ENCODE measurements at places on chromosomes 6 and 20. TPM values are rescaled to one million over a fixed set of nuclear protein-coding genes. Genes with fewer than 3 reads are reported as not detected.
A peak's percentile ranks its signal among the peaks of the same experiment; 100 is the strongest.

DNA sequence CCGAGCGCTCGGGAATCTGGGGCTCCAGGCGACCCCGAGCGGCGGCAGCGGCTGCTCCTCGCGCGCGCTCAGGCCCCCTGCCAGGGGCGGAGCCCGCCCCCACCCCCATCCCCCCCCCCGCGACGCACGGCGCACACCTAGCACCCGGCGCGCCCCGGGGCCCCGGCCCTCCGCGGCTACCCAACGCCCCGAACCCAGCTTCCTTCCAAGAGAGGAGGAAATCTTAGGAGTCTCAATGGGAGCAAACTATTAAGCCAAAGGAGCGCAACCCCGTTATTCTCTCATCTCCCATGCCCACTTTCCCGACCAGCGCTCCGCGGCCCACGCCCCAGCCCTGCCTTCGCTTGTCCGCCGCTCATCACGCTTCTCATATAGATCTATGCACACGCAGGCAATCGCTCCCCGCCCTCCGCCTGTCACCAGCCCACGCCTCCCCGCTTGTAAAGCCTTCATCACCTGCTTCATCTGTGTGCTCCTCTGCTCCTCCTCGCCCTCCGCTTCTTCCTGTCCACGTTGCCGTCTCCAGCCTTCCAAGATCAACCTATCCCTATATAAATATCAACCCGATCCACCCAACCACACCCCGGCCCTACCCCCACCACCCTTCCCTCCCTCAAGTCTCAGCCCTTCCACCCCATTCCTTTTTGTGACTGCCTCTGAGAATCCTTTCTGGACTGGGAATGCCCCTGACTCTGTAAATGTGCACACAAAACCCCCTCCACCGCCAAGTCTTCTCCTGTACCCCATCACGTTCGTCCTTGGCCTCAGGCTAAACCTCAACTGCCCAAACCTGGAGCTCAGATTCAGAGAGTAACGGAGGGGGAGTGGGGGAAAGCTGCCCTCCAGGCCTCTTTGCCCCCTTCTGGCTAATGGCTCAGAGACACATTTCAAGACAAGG lies at the start of gene DLK2:
TSS of gene DLK2 (minus strand) at position 18 of the 898 bp plus-strand sequence. CDS start 723 bp downstream, outside the sequence.
- no peak within 1 kb of the TSS for H3K27ac ChIP-seq
- peak; percentile 34 for DNase-seq
- peaks cover 13% of the 10 kb centered on the region for H3K27me3 ChIP-seq
- H3K4me1 ChIP-seq, result peaks cover 5% of the 10 kb centered on the region
- peak within 1 kb of the TSS; percentile 50 for H3K4me3 ChIP-seq

The FAM209B gene
- 0.37 TPM for total RNA-seq

DNA sequence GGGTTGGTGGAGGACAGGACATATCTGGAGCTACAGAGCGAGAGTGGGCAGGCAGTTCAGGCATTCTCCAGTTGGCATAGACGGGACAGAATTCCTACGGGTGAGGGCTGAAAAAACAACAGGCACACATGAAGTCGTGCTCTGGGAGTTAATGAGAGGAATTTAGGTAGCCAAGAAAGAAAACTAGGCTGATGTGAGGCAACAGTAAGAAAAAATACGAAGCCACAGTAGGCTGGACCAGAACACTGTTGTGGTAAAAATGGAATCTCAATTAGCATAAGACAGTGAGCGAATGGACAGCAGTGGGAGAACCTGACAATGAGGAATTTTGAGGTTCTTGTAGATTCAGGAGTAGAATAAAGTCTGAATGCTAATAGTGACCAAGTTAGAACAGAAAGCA lies 488.1 kb upstream of the AGPAT4 start:
- no peak overlapping the region for H3K27ac ChIP-seq
- no peaks in the 10 kb centered on the region for H3K36me3 ChIP-seq
- no peak overlapping the region for H3K4me3 ChIP-seq
- no peaks in the 10 kb centered on the region for H3K27me3 ChIP-seq

The ITPR3 gene
- total RNA-seq, result 86.2 TPM

The GMDS gene
- total RNA-seq, result 272 TPM

The CGA gene
- not detected for total RNA-seq

GRCh38 chr20:62740286-62741141 lies 31.9 kb downstream of the NTSR1 start:
- H3K27me3 ChIP-seq, result no peaks in the 10 kb centered on the region
- no peaks in the 10 kb centered on the region for H3K4me1 ChIP-seq
- H3K27ac ChIP-seq, result peak overlapping the region; percentile 32
- DNase-seq, result no peak
- no peaks in the 10 kb centered on the region for H3K36me3 ChIP-seq

- no peaks in the 10 kb centered on the region for H3K4me1 ChIP-seq
- no peaks in the 10 kb centered on the region for H3K36me3 ChIP-seq
- no peak overlapping the region for H3K27ac ChIP-seq
- no peak for DNase-seq
- H3K27me3 ChIP-seq, result no peaks in the 10 kb centered on the region
These were observed 610.5 kb upstream of the FLRT3 start for GRCh38 chr20:14947946-14948345.

DNA sequence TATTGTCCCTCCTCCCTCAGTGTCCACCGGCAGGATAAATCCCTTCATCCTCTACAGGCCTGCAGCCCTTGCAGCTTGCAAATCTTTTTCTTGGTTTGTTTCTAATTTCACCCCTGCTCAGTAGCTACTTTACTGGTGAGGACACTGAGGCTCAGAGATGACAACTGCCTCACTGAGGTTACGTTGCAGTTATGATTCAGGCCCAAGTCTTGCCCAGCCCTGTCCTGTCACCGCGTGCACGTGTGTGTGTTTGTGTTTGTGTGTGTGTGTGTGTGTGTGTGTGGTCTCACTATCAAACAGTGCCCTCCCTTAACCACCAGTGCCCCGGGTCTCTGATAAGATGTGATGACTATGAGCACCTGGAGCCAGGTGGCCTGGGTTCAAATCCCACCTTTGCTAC lies 21.1 kb downstream of the FAM110A start:
- no peak for DNase-seq
- no peaks in the 10 kb centered on the region for H3K27me3 ChIP-seq
- no peaks in the 10 kb centered on the region for H3K4me1 ChIP-seq
- no peak overlapping the region for H3K27ac ChIP-seq
- no peaks in the 10 kb centered on the region for H3K36me3 ChIP-seq

DNA sequence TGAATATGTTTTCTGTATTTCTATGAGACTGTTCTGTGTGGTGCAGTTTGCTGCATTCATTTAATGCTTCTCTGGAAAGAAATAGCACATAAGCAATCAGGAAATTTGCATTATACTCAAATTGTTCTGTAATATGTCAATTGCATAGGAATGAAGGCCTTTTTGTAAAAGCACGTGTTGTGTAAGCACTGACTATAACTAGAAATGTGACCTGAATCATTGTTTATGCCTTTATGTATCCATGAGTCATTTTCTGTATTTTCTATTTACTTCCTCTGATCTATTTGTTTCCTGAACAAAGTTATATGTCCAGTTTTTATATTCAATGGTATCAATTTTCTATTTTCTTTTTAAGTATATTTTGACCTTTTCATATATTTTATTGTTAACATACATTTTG lies 1455.3 kb downstream of the GRIK2 start:
- H3K27ac ChIP-seq, result no peak overlapping the region
- H3K4me1 ChIP-seq, result no peaks in the 10 kb centered on the region
- DNase-seq, result no peak
- no peak overlapping the region for H3K4me3 ChIP-seq

The PSORS1C1 gene
- total RNA-seq, result 5.6 TPM

The RIMS1 gene
- 0.56 TPM for total RNA-seq

- H3K27ac ChIP-seq, result no peak overlapping the region
- no peaks in the 10 kb centered on the region for H3K36me3 ChIP-seq
- no peaks in the 10 kb centered on the region for H3K27me3 ChIP-seq
These were observed 50.4 kb downstream of the SMPDL3A start for GRCh38 chr6:122839472-122839871.

The ARMC2 gene
- 1.9 TPM for total RNA-seq

DNA sequence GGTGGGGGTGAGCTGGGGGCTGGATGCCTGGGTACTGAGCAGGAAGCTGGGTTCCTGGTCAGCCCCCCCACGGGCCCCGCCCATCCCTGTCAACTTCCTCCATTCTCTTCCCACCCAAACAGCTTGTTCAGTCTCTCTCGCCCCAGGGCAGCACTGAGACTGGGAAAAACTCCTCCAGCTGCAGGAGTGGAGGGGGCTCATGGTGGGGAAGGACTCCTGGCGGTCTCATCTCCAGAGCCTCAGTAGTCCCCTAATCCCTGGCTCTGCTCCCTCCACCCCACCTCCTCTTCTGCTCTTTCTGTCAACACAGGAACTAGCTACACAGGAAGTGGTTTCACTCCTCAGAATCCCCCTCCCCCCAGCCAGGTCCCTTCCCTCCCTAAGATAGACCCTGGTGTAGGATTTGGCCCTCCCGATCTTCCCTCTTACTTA lies at the start of gene GPSM3:
TSS of gene GPSM3 (minus strand) at position 36 of the 432 bp plus-strand sequence. CDS start 130 bp downstream, outside the sequence.
- DNase-seq, result peak; percentile 69
- H3K4me1 ChIP-seq, result peaks cover 2% of the 10 kb centered on the region
- no peaks in the 10 kb centered on the region for H3K36me3 ChIP-seq
- H3K27me3 ChIP-seq, result no peaks in the 10 kb centered on the region
- H3K27ac ChIP-seq, result peak within 1 kb of the TSS; percentile 82

The IL17F gene
- 0.32 TPM for total RNA-seq

The CALHM5 gene
- total RNA-seq, result 0.20 TPM

The HLA-DOB gene
- total RNA-seq, result 0.69 TPM

The SLC35D3 gene
- 0.15 TPM for total RNA-seq

DNA sequence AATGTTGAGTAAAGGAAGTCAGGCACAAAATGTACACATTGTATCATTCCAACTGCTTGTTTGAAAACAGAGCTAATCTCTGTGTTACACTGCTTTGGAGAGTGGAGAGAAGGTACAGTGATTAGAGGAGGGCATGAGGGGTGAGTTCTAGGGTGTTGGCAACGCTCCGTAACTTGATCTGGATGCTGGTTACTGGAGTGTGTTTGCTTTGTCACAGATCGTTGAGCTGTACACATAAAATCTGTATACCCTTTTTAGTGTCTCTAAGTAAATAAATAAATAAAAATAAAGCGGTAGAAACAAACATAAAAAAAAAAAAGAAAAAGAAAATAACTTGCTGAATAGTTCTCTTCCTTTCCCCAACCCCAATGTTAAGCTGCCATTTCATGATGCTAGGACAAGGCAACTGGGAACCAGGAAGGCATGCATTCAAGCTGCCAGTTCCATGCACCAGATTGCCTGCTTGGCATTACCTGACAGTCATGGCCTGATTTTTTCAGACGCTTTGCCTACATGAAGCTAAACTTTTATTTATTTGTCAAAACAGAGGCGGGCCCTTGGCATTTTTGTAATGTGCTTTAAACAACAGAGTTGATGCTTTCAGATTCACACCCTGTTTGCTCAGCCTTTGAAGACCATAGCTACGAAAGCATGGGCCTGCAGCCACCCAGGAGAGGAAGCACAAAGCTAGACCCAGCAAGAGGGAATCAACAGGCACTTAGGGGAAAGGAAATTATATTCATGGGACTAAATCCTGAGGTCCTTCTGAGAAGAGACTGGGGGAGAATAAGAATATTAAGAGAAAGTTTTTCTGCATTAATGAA lies 21.2 kb downstream of the TNFRSF21 start:
- no peak overlapping the region for H3K27ac ChIP-seq
- H3K36me3 ChIP-seq, result no peaks in the 10 kb centered on the region
- no peak for DNase-seq
- no peaks in the 10 kb centered on the region for H3K4me1 ChIP-seq

DNA sequence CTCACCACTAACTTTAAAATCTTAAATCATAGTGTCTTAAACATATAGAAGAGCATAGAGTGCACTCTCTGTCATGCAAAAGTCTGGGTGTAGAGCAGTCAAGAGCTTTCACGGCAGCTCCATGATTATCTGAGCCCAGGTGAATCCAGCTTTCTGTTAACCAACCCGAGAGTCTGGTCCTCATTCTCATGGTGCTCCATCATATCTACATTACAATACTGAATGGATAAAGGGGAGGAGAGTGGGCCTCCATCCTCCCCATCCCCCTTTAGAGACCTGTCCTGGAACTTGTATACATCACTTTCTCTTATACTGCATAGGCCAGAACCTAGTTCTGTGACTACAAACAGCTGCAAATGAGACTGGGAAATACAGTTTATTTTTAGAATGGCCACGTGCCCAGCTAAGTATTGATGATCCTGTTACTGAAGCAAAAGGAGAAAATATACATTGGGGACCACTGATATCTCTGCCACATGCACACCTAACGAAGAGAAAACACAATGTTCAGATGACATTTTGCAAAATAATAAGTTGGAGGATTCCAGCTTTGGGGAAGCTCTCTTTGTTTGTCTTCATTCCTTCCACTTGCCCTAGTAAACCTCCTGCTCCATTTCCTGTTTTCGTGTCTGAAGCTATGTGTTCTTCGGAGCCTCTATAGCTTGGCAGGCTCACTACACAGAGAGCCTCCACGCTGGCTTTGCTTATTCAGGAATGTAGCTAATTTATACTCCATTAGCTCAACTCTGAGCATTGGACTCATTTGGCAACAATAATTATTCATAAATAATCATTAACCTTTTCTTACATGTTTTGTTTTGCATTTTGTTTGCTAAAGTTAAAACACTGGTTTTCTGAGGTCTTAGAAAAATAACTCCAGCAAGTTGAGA lies 110.1 kb downstream of the IYD start:
- no peak overlapping the region for H3K27ac ChIP-seq
- DNase-seq, result no peak
- H3K27me3 ChIP-seq, result no peaks in the 10 kb centered on the region
- no peaks in the 10 kb centered on the region for H3K4me1 ChIP-seq
- H3K36me3 ChIP-seq, result no peaks in the 10 kb centered on the region

The SS18L1 gene
- total RNA-seq, result 10.1 TPM

DNA sequence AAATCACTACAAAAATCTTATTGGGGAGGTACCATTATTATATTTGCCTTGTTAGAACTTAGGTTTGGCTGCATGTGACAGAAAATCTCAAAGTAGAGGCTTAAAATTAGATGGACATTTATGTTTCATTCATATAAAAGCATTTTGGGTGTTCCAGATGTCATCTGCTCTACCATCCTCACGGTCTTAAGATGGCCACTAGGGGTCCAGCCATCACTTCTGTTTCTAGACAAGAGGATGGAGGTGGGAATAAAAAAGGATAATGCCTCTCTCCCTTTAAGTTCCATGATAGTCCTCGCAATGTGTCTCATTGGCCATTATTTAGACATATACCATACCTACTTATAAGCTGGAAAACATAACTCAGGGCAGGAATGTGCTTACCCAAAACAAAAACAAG lies 929.5 kb downstream of the KIF16B start:
- no peaks in the 10 kb centered on the region for H3K4me1 ChIP-seq
- H3K4me3 ChIP-seq, result no peak overlapping the region
- H3K36me3 ChIP-seq, result no peaks in the 10 kb centered on the region
- DNase-seq, result no peak
- no peak overlapping the region for H3K27ac ChIP-seq
- H3K27me3 ChIP-seq, result no peaks in the 10 kb centered on the region

GRCh38 chr6:168133168-168133561 lies 54.2 kb upstream of the FRMD1 start:
- no peak overlapping the region for H3K27ac ChIP-seq
- H3K4me3 ChIP-seq, result no peak overlapping the region
- no peaks in the 10 kb centered on the region for H3K4me1 ChIP-seq
- peak; percentile 17 for DNase-seq

The TFAP2D gene
- total RNA-seq, result not detected

- no peaks in the 10 kb centered on the region for H3K4me1 ChIP-seq
- H3K27me3 ChIP-seq, result no peaks in the 10 kb centered on the region
- no peaks in the 10 kb centered on the region for H3K36me3 ChIP-seq
- H3K27ac ChIP-seq, result no peak overlapping the region
- H3K4me3 ChIP-seq, result no peak overlapping the region
These were observed 50.1 kb upstream of the ARMC2 start for GRCh38 chr6:108797951-108798669.
